CD4-positive, CD25-positive, alpha-beta regulatory T cell (primary cell): ENCODE measurements at places on chromosomes 4 and X. TPM values are rescaled to one million over a fixed set of nuclear protein-coding genes. Genes with fewer than 3 reads are reported as not detected.

- no peak overlapping the region for H3K27ac ChIP-seq
- H3K4me3 ChIP-seq = no peak overlapping the region
- H3K27me3 ChIP-seq = no peaks in the 10 kb centered on the region
- no peak for DNase-seq
- no peaks in the 10 kb centered on the region for H3K36me3 ChIP-seq
- no peaks in the 10 kb centered on the region for H3K4me1 ChIP-seq
Observed at GRCh38 chrX:112056886-112057285, 25.7 kb downstream of the TRPC5 start.

DNA sequence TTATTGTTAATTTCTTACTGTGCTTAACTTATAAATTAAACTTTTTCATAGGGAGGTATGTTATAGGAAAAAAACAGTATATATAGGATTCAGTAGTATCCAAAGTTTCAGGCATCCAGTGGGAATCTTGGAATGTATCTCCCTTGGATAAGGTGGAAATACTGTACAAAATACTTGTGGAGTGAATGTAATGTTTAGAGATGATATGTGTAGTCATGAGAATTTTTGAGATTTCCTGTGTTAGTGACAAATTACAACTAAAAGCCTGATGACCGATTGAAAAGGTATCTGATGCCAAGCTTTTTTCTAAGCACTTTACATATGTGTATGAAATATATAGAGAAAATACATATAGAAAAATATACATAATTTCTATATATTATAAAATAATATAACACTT is 69.2 kb downstream of the STK32B start:
- H3K4me1 ChIP-seq = no peaks in the 10 kb centered on the region
- no peaks in the 10 kb centered on the region for H3K27me3 ChIP-seq
- no peaks in the 10 kb centered on the region for H3K36me3 ChIP-seq

IL1RAPL2 gene
- total RNA-seq = not detected

TMSB15A gene
- not detected for total RNA-seq

- H3K27ac ChIP-seq = no peak overlapping the region
- no peak for DNase-seq
- no peaks in the 10 kb centered on the region for H3K27me3 ChIP-seq
Observed at GRCh38 chrX:10028283-10029104, 61.3 kb downstream of the CLDN34 start.

- no peak overlapping the region for H3K27ac ChIP-seq
- no peaks in the 10 kb centered on the region for H3K4me1 ChIP-seq
- DNase-seq = no peak
- H3K36me3 ChIP-seq = no peaks in the 10 kb centered on the region
- no peak overlapping the region for H3K4me3 ChIP-seq
Observed at GRCh38 chr4:154927126-154927680, 146.1 kb downstream of the RBM46 start.
